ENCODE measurements at places on chromosomes 11 and 22.

DNA sequence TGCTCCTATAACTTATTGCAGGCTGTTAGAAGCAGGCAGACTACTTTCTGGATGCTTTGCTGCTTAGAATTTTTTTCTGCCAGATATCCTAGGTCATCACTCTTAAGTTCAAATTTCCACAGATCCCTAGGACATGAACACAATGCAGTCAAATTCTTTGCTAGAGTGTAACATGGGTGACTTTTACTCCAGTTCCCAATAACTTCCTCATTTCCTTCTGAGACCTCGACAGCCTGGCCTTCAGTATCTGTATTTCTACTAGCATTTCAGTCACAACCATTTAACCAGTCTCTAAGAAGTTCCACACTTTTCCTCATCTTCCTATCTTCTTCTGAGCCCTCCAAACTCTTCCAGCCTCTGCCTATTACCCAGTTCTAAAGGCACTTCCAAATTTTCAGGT, 60.4 kb upstream of the ZBED5 start:
- DNase-seq, result no peak

DNA sequence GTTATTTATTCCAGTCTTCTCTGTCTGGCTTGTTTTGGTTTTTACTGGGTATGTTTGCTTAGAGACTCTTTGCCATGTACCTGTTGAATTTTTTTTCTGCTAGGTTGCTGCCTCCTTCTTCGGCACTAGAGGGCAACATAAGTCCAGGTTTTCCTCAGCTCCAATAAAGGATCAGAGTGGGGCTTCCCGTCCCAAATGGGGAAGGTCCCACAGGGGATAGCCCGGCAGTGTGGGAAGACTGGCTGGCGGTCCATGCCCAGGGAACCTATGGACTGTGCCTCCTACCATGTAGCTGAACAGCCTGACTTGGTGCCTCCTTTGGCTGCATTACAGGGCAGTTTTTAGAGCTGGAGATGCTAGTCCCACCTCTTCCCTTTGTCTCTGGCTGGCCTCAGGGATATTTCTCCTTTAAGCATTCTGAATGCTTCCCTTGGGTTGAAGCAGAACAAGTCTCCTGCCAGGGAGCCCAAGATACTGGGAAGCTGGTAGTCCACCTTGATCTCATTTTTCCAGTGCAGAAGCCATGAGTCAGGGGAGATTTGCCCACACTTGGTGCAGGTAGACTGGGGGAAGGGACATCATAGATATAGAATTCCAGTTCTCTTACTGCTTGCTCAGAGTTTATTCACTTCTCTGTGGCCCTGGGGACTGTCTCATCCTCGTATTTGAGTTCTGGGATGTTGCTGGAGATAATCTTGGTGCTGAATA, 60.2 kb downstream of the BRD1 start:
- DNase-seq, result peak; percentile 72

GRCh38 chr11:121464352-121464946, 11.7 kb upstream of the SORL1-AS1 start:
- peak; percentile 80 for DNase-seq

- DNase-seq, result no peak
Observed at GRCh38 chr11:123392431-123392830, 37.6 kb upstream of the GRAMD1B start.

DNA sequence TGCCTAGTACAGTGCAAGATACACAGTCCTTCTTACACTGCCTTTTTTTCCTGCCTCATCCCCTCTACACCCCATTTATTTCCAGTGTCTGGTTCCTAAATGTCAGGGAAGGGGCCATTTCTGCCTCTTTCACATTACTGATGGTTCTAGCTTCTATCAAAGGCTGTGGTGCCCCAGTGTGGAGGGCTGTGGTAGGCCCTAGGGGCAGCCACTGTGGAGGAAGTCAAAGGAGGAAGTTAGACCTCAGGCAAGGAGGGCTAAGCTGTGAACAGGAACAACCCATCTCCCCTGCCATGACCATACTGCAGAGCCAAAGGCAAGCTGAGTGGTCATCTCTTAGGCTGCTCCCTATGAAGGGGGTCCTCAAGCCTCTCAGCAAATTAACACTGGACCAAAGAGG, 81.9 kb upstream of the CRTAM start:
- no peak for DNase-seq

Measured in epithelial cell of esophagus (primary cell).